ENCODE measurements at places on chromosomes 2 and 18.

GRCh38 chr2:42908518-42909200 lies 116.3 kb upstream of the HAAO start:
- DNase-seq, result no peak

DNA sequence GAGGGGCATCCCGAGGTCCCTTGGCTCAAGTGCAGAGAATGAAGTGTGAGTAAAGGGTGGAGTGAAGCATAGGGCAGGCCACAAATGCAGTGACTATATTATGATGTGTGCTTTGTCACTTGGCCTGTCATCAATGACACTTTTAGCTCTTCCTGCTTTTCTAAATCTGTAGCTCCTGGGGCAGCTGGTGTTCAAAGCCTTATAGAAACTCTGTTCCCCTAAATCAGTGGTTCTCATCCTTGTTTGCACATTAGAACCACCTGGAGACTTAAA lies 135.6 kb upstream of the LGALSL start:
- DNase-seq, result no peak

DNA sequence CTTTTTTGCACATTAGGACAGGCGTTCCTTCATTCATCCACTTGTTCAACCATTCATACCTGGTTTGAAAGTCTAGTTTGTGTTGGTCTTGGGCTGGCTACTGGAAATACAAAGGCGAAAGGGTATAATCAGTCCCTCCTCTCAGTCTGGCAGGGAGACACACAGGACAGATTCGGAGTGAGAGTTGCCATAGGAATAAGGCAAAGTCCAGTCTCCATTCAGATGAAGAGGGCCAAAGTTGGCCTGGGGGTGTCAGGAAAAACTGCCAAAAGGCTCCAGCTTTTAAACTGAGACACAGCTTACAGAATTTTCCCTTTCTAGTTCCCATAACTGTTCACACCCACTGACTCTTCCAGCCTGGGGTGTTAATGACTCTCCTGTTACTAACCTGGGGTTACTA lies 96.3 kb upstream of the AQP4 start:
- DNase-seq, result no peak

GRCh38 chr2:52498077-52498750 lies 1269.4 kb upstream of the CHAC2 start:
- peak; percentile 59 for DNase-seq

DNA sequence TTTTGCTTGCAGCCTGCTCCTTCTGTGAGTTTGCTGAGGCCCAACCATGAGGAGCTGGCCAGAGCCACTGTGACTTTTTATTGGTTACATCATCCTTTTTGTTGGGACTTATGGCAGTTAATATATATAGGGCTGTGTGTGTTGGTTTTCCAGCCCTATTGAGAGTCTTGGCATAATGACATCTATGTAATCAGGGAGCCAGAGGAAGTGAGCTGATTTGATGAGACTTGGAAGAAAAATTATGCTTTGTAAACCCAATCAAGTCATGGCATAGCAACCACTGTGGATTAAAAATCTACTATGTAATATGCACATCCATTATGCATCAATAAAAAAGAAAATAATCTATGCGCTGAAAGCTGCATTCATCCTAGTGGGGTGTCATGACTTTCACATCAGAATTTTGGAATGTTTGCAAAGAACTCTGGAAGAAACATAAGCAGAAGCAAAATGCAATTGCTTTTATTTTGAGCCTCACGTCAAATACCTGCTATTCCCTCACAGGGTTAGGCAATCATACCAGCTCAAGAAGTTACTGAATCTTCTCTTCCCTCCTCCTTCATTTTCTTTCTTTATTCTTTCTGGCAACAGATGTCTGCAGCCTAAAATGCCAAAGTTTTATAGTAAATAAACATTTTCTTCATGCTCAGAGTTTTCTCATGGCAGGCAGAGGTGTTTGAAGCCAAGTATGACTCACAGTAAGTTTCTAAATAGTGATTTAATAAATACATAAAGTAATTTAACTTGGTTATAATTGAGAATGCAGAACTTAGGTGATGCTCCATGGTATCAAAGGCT lies 308.5 kb downstream of the KCNS3 start:
- DNase-seq, result no peak

DNA sequence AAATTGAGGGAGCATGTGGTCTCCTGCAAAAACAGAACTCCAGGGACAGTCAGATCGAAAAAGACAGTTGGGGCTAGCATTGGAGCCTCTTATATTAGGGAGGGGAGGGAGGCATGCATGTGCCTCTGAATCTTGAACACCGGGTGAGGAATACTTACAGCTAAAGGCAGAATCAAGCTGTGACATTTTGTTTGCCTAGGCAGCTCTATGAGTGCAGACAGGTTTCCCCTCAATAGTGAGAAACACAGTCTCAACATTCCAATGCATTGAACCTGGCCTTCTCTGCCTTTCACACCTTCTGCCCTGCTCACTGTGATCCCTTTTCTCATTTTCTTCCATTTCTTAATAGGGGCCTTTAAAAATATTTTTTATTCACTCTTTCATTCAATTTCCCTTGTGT lies 140.4 kb downstream of the THSD7B start:
- no peak for DNase-seq

DNA sequence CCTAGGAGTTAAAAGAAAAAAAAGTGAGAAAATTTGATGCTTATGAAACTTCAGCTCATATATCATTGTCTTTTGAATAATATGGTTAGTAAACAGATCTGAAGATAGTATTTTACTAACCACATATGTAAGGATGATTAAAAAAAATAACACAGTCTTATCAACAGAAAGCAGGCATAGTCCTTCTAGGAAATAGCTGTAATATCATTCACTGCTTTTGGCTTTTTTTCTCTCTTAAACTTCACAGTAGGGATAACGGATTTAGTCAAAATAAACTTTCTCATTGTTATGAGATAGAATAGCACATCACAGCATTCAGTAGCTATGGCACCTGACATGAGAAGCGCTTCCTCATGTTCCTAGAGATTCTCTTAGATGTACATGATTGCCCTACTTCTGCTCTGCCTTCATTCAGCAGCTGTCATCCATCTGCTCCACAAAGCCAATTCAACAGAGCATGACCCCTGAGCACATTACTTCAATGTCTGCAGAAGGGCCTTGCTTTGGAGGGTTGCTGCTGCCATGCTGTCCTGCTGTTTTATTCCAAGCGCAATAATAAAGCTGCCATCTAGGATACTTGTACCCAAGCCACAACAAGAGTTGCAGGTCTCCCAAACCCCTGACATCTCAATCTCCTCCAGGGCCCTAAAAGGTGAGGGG lies 67.0 kb downstream of the TTC21B start:
- DNase-seq, result no peak

GRCh38 chr2:30233271-30234009 lies 2.1 kb downstream of the LBH start:
- no peak for DNase-seq

DNA sequence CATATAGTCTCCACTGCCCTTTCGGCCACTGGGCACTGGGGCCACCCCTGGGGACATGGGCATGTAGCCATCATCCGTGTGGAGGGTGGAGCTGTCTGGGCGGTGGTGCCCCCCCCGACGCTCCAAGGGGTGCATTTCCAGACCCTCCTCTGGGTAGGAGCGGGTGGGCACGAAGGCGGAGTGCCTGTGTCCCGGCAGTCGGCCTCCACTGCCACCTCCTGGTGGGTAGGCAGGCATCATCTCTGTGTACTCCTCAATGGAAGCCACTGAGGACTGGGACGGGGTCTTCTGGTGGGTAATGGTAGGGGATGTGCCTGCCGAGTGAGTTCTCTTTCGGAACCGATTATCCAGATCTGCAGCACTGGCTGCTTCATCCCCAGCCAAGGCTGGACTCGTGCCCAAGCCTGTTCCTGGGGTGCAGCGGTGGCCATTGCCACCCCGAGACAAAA lies 2.8 kb downstream of the IRS1 start:
- DNase-seq, result no peak

DNA sequence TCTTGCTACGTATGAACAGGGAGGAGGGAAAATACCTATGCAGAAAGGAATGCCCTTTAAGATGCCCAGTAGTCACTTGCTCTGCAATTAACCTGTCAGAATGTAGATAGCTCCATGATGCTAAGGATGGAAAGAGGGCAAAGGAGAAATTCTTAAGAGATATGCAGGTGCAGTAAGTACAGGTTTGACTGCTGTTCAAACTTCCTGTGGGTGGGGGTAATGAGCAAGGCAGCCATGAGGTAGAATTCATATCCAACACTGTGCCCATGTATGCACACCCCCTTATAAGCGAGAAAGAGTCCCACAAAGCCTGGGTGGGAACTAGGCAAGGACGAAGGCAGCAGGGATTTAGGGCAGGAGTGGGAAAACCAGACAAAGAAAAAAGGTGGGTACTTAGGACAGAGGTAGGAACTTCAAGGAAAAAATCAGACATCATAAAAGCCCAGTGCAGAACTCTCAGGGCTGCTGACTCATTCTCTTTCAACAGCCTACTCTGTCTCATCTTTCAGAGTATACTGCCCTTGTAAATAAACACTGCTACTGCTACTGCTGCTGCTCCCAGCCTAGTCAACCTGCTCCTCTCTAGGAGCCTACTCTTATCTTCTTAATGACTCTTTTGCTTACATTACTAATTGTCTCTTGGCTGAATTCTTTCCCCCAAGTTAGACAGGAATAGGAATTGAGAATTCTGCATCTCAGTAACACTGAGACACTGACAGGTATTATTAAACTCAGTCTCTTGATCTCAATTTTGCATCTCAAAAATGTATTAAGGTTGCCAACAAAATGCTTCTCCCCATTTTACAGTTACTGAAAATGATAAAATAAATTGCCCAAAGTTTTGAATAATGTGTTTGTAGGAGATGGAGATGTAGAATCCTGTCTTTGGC lies 189.0 kb downstream of the PTH2R start:
- DNase-seq, result no peak

- DNase-seq, result no peak
Observed at GRCh38 chr18:54906331-54907185, 52.7 kb downstream of the CCDC68 start.

DNA sequence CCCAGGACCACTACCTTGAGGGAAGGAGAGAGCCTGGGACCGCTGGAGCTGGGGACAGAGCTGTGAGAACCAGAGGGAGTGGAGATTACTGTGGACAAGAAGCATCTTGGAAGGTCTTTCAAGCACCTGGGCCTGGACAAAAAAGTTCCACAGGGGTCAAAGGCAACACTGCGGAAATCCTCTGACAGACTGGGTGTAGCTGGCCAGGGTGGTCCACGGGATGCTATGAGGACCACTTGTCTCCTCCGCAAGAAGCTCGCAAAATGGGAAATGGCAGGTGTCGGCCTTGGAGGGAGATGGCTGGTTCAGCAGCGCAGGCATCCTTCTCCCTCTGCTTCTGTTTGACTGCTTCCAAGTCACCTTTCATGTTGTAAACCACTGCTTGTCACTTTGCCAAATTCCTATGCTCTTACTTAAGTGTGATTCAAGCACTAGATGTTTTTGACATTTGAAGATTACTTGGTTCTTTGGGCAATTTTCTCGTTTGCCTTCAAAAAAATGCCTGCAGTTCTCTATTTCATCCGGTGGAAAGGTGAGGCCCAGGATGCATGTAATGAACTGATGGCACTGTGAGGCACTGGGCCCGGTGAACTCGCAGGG lies 27.7 kb downstream of the KLHL29 start:
- DNase-seq, result no peak

Measured in MV-4-11 (cell line).